ENCODE measurements at places on chromosomes 2 and 18.

- DNase-seq, result no peak
Measured at GRCh38 chr2:100875516-100876230, 55.7 kb downstream of the NPAS2 start.

- DNase-seq, result no peak
Measured at GRCh38 chr2:10541775-10542432, 93.8 kb upstream of the ODC1 start.

DNA sequence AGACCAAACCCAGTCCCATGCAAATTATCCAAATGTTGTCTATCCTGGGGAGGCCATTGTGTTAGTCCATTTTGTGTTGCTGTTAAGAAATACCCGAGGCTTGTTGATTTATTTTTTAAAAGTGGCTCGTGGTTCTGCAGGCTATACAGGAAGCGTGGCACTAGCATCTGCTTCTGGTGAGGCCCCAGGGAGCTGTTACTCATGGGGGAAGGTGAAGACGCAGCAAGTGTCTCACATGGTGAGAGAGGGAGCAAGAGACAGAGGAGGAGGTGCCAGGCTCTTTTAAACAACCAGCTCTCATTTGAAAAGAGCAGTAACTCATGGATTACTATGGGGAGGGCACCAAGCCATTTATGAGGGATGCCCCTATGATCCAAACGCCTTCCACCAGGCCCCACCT, 80.3 kb upstream of the ARL4C start:
- no peak for DNase-seq

GRCh38 chr2:217419055-217419671, 559.3 kb upstream of the TNP1 start:
- no peak for DNase-seq

- no peak for DNase-seq
Measured at GRCh38 chr2:86218124-86218523, 18.9 kb downstream of the MRPL35 start.

DNA sequence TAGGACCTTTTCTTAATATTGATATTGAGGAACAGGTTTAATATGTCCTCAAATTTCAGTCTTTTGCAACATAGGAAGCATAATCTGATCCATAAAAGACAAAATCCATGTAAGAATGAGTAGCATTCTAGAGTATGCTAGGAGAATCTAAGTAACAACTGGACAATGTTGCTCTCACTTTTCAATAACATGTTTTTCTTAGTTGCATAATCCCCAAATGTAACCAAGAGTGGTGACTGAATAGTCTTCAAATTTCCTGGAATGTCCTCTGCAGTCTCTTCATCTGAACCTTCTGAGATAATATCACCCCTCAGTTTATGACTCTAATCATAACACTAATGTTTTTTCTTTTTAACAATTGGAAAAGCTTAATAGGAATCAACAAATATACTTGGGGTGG, 110.0 kb upstream of the ZEB2 start:
- no peak for DNase-seq

GRCh38 chr18:74444104-74444503, 13.0 kb downstream of the DIPK1C start:
- DNase-seq, result no peak

DNA sequence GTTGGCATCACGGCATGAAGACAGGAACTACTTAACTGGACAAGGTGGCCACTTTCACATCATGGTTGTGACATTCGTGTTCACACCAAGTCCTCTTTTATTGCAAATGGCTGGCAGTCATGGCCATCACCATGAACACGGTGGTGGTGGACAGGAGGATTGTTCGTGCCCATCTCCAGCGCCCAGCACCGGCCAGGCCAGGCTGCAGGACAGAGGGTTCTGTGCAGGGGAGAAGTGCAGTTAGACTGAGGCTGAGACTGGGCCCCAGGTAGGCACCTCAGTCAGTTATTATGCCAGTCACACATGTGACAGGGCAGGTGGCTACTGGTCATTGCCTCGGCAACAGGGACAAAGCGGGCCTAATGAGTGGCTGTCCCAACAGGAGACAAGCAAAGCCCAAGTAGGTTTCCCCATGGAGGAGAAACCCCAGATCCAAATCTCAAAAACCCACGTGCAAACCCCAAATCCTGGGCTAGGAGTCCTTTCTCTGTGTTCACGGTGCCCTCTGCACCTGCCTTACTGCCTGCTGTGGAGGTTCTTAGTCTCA, 468.1 kb upstream of the MYT1L start:
- no peak for DNase-seq

DNA sequence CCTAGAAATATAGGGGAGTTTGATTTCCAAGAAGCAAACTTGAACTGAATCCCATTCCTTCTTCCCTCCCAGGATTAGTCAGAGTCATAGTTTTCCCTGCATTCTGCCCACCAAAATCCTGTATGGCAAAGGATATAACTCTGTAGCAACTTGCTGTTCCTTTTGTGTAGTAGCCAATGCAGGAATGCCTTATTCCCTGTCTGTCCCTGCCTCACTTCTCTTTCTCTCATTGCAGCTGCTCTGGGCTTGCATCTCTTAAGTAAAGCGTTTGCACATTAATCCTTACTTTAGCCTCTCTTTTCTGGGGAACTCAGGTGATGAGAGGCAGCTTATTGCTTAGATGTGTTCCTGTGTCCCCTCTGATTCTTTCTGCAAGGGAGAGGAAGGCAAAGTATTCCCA, 333.1 kb upstream of the VWC2L start:
- DNase-seq, result no peak

GRCh38 chr18:10370716-10371115, 83.7 kb upstream of the APCDD1 start:
- no peak for DNase-seq

GRCh38 chr18:66548747-66549146, 55.1 kb downstream of the CDH19 start:
- DNase-seq, result no peak

DNA sequence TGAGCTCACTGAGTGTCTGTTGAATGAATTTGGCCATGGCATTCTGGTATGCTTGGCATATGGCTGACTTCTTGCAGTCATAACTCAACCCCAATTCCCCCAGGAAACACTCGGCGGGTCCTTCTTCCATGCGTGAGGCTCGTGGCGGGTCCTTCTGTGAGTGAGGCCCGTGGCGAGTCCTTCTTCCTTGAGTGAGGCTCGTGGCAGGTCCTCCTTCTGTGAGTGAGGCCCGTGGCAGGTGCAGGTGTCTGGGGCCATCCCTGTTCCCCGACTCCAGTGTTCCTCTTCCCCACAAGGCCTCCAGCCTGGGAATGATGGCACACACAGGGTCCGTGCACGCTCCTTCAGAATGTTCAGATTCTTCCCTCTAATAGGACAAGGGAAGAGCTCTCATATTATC, 169.0 kb downstream of the EIPR1 start:
- no peak for DNase-seq

DNA sequence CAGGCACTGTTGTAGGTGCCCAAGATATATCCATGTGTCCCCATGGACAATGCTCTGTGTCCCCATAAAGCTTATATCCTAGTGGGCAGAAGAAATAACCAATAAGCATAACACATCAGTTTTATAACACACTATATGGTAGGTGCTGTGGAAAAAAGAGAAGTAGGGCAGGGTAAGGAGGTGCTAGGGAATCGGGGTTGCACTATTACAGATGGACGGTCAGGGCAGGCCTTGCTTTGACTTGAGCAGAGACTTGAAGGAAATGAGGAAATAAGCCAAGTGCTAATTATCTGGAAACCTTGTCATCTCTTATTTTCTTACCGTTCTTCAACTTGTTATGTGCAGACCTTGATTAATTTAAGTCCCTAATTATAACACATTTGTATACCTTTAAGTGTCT, 82.0 kb downstream of the PHLPP1 start:
- no peak for DNase-seq

DNA sequence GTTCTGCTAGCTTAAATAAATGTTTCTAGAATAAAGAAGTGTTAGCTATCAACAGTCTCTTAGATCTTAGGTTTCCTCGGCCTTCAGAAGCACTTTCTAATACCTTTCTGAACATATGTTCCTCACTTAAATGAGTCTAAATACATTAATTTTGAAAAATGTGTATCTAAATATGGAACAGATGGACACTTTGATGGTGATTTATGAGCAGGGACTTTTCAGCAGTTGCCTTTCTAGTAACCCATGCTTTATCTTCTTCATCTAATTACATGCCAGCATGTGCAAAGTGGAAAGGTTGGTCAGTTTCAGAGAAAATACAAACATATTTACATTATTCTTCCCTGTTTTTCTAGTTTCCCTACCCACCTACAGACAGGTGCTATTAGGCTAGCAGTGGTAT, 797.0 kb upstream of the CHAC2 start:
- no peak for DNase-seq

GRCh38 chr18:55405475-55405874, 182.5 kb downstream of the TCF4 start:
- no peak for DNase-seq

DNA sequence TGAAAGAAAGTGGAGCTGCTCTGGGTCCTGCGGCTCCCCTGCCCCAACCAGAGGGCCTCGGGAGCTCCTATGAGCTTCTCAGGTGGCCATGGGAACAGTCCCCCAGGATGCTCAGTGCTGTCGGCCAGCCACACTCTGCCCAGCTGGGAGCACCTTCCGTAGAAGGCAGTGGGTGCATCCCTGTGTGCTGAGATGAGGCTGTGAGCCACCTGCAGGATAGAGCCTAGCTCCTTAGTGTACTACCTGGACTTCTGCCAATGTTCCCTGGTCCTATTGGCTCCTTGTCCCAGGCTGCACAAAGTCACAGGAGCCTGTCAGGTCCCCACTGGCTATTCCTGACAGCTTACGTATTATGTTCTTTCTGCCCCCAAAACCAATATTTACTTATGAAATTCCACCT, 16.1 kb downstream of the PRELID3A start:
- DNase-seq, result no peak

DNA sequence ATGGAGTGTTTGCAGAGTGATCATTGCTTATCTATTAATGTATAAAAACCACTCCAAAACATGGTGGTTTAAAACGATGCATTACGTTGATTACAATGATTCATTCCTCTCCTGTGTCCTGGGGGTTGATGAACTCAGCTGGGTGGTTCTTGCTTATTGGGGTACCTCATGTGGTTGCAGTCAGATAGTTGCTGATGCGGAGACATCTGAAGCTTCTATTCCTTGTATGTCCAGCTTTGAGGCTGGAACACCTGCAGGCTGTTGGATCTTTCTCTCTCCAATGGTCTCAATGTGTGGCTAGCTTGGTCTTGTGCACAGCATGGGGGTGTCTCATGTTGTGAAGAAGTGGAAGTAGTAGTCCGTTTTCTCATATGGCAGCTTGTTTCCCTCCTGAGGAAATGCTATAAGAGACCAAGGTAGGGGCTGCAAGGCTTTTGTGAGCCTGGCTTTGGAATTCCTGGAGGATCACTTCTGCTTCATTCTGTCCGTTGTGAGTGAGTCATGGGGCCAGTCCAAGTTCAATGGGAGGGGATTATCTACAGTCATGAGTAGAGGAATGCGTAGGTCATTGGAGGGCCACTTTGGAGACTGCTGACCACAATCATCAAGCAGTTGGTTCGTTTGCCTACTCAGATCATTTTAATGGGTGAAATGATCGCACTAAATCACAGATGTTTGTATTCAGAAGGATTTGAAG, 601.0 kb downstream of the SLC4A3 start:
- no peak for DNase-seq

- DNase-seq, result no peak
Measured at GRCh38 chr18:30358555-30358954, 684.0 kb downstream of the DSC3 start.

DNA sequence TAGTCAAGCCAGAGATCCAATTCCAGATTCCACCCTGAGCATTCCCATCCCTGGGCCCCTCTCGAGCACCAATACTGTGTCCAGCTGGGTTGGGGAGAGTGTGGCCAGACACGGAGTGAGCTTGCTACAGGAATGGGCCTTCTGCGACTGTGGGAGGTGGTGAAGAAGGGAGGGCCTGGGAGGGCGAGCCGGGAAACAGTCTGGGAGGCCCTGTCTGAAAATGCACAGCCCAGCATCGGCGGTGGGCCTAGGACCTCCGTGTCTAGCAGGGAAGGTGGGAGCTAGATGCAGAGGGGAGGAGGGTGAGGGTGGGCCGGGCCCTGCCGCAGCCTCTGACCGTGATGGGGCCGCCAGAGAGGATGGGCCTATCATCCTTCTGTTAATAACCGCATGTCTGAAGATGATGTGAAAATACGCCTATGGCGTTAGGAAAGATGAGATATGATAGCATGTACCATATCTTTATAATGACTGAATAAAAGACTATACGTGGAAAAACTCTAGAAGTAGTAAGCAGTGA, 1.9 kb upstream of the OTOS start:
- DNase-seq, result no peak

DNA sequence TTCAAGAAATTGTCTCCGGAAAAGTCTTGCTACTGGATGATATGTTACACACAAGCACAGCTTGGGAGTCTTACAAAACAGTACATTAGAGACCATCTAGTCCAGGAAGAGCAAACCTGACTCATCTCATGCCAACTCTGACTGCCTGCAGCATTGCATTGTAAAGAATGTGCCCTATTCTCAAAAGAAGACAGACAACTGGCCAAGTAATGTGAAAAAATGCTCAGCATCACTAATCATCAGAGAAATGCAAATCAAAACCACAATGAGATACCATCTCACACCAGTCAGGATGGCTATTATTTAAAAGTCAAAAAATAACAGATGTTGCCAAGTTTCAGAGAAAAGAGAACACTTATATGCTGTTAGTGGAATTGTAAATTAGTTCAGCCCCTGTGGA, 42.7 kb upstream of the GORASP2 start:
- no peak for DNase-seq

- no peak for DNase-seq
Measured at GRCh38 chr2:140658760-140659692, 1471.8 kb downstream of the LRP1B start.

GRCh38 chr2:230319211-230319862, 7.7 kb upstream of the SP140L start:
- DNase-seq, result no peak

- DNase-seq, result no peak
Measured at GRCh38 chr2:197254776-197255530, 55.6 kb downstream of the ANKRD44 start.

DNA sequence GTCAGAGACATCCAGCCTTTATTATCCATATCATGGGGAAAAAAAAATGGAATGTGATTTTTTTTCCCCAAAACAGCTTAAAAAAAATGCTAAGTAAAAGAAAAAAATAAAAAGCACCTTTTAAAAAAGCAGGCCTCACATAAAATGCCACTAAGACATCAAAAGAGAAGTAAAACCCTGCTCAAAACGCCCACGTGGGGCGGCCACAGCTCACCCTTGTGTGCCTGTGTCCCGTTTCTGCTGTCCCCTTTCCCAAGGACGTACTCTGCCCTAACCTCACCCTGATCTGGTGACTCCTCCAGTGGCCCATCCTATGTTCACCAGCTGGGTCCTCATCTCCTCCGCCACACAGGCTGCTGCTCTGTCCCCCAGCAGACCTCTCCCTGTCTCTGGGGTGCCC, 125.4 kb downstream of the NEDD4L start:
- no peak for DNase-seq

- no peak for DNase-seq
Measured at GRCh38 chr2:468648-469336, 180.9 kb upstream of the ALKAL2 start.

GRCh38 chr2:233265899-233266431, 14.5 kb downstream of the ATG16L1 start:
- DNase-seq, result no peak

DNA sequence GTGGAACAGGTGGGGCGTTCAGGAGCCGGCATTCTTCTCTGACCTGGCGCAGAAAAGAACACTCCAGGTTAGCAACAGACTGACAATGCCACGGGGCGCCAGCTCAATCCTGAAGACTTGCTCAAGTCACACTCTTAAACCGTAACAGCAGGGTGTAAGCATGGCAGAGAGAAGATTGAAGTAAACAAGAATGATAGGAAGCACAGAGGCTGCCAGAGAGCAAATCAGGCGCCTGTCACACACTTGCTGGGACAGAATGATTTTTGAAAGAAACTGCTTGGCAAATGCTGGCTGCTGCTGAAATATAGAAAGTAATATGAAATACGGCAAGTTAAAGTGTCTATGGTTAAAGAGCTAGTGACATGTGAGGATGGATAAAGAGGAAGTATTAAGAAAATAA, 80.5 kb downstream of the MEP1B start:
- DNase-seq, result no peak
